ENCODE measurements at places on chromosomes 7 and 10. TPM values are rescaled to one million over a fixed set of nuclear protein-coding genes. Genes with fewer than 3 reads are reported as not detected.

FRG2B gene
- 0.14 TPM for total RNA-seq

IRF5 gene
- 15.3 TPM for total RNA-seq

C10orf53 gene
- not detected for total RNA-seq

GBX1 gene
- not detected for total RNA-seq

All from A549 treated with AZD2906 at 1 μM for 4 hours (cell line).